Stimulated activated CD4-positive, alpha-beta T cell treated with anti-CD3 and anti-CD28 coated beads, Interleukin-12 subunit alpha, Interleukin-12 subunit beta, amount 100 ng/mL, for 4 hours (primary cell): ENCODE measurements at places on chromosomes 3 and 15.

DNA sequence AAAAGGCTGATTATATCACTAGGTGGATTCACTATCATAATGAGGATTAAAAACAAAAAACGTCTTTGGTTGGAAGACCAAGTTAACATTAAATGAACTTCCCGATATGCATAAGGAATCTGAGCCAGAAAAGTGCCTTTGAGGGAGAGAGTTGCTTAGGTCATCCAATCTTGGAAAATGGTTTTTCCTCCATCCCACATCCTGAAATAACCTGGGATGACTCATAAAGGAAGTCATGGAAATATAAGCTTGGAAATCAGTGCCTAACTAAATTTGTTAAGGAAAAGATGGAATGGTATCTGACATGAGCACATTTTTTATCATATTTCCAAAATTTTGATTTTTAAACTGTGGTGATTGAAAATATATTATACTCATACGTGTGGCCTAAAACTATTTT lies 66.0 kb downstream of the KBTBD8 start:
- DNase-seq: no peak

- DNase-seq: no peak
Measured at GRCh38 chr3:133937756-133938601, 42.3 kb upstream of the RAB6B start.

DNA sequence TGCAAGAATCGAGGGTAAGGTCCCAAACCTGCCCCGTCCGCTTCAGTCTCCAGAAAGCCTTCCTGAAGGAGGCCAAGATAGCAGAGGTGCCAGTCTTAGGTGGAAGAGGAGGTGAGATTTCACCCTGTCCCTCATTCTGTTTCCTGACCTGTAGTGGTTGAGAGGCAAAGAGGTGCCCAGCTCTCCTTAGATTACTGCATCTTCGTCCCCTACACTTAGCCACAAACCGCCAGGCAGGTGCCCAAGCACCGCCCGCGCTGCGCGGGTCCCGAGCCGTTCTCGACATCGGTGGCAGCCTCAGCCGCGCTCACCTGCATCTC lies 23.8 kb upstream of the POLG start:
- DNase-seq: no peak

- DNase-seq: no peak
Measured at GRCh38 chr3:184597829-184598573, 36.4 kb downstream of the EPHB3 start.

- DNase-seq: no peak
Measured at GRCh38 chr15:93058128-93058527, 30.9 kb downstream of the RGMA start.

GRCh38 chr3:159174715-159175692 lies 373.1 kb downstream of the MFSD1 start:
- no peak for DNase-seq

DNA sequence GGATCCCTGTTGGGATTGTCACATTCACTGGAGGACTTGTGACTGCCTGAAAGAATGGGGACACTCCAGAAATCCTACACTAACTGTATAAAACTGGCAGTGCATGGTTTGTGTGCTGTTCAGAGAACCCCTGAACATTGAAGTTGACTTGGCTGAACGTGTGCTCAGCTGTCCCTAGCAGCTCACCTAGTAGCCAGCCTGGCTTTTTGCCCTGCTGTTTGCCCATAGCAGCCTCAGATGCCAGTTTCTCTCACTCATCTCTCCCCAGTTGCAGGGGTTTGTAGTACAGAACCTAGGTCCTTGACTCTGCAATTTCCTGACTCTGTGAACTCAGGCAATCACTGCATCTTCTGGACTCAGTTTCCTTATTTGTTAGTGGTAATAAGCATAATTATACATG lies 63.0 kb downstream of the KCNAB1 start:
- DNase-seq: no peak

- DNase-seq: no peak
Measured at GRCh38 chr15:61083081-61083787, 145.9 kb downstream of the RORA start.

DNA sequence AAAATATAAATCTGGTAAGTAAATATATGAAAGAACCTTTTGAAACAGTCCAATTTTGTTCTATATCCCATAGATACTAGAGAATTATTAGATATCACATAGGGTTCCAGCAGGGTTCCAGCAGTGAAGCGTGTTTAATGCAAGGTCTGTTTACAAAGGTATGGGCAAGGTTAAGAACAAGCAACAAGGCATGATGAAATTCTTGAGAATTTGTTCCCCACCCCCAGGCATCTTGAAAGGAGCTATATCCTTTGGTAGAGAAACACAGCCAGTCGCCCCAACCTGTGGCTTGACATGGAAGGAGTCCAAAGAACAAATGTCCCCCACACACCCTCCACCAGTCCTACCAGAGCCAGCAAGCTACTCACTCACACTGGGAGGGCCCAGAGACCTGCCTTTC lies 18.6 kb upstream of the FNDC3B start:
- no peak for DNase-seq

GRCh38 chr3:137008131-137008530 lies 50.3 kb downstream of the IL20RB start:
- DNase-seq: no peak

DNA sequence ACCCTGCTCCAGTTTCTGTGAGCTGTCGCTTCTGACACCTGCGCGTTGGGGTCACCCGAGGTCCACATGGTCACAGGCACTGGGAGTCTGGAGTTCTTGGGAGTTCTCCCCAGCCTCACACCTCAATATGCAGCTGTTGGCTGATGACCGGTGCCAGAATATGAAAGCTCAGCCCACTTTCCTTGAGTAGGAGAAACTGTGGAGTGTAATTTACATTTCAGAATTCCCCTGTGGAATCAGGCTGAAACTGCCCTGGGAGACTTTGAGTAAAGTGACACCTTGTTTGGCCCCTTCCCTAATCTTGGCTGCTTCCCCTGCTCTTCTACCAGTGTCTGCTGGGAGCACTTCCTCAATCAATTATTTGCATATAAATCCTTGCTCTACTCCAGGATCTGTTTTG lies 255.9 kb downstream of the NFKBIZ start:
- DNase-seq: no peak

GRCh38 chr3:15769256-15769915 lies 28.4 kb downstream of the ANKRD28 start:
- DNase-seq: no peak

GRCh38 chr15:66927201-66928077 lies 138.0 kb upstream of the SMAD3 start:
- DNase-seq: no peak

DNA sequence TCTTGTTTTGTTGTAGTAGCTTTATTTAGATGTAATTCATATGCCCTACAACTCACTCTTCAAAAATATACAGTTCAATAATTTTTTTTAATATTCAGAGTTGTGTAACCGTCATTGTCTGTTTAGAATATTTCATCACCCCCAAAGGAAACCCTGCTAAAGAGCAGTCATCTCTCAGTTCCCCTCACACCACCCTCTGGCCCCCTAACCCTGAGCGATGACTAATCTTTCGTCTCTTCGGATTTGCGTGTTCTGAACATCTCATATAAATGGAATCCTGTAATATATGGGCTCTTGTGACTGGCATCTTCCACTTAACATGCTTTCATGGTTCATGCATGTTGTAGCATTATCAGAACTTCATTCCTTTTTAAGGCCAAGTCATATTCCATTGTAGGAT lies 183.8 kb downstream of the ATG7 start:
- DNase-seq: no peak

DNA sequence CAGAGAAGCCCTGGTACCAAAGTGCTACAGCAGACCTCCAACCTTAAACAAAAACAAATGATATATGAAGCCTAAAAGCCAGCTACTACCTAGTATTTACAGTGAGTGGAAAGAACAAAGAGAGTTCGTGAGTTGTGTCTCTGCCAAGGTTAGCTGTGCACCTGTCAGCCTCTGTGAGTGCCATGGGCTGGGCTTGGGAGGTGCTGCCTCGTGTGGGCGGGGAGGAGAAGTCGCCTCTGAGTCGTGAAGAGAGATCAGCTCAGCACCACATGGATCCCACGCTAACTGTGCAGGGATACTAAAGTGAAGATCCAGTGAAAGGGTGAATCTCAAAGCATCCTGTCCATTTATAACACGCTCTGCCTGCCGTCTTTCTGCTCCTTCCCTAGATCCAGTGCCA lies 101.9 kb downstream of the CHDH start:
- no peak for DNase-seq

GRCh38 chr3:42216302-42216701 lies 49.7 kb downstream of the CCK start:
- no peak for DNase-seq

- peak; percentile 78 for DNase-seq
Measured at GRCh38 chr15:91706322-91707032, 147.0 kb upstream of the SLCO3A1 start.

- DNase-seq: no peak
Measured at GRCh38 chr3:119700269-119700919, 2.4 kb upstream of the CFAP91 start.

DNA sequence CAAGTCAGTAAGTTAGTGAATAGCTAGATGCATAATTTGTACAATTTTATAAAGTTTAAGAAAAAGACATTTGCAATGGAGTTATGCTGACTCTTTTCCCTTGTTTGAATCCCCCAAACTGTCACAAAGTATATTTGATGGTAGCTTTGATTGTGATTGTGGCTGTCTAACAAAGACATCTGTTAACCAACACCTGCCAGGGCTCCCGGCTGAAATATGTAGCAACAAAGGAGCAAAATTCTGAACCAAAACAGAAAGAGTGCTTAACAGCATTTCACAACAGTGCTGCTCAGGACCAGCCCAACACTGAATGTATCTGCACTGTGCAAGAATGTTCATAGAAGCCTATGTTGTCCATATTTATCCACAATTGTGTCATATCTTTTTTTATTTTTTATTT lies 39.4 kb downstream of the LEO1 start:
- no peak for DNase-seq

GRCh38 chr3:27571345-27571744 lies 87.2 kb upstream of the SLC4A7 start:
- DNase-seq: no peak

DNA sequence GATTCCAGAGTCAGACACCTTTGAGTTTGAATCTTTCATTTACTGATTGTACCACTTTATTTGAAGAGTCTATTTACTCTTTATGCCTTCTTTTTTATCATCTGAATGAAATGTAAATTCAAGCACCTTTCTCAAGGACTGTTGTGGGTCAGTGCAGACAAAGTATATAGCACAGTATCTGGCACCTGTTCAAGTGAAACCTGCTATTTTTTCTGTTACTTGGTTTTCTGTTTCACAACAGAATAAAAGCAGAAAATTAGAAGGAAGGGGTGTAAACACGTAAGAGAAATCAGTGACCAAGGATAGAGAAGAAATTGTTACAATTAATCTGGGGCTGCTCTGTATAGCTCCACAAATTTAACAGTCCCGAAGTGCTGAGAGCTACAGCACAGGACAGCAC lies 357.4 kb downstream of the RSL24D1 start:
- no peak for DNase-seq

GRCh38 chr15:65875458-65875857 lies 6.2 kb downstream of the RAB11A start:
- no peak for DNase-seq

DNA sequence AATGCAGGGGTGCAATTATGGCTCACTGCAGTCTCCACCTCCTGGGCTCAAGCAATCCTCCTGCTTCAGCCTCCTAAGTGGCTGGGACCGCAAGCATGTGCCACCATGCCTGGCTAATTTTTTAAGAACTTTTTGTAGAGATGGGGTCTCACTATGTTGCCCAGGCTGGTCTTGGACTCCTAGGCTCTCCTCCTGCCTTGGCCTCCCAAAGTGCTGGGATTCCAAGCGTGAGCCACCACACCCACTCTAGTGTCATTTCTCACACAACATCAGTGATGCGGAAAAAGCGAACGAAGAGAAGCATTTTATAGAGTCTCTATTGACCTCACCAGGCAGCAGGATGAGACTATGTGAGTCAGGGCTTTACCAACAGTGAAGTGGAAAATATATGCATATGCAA lies 137.7 kb downstream of the PLD1 start:
- no peak for DNase-seq

- DNase-seq: no peak
Measured at GRCh38 chr3:186180891-186181481, 72.1 kb upstream of the ETV5 start.

DNA sequence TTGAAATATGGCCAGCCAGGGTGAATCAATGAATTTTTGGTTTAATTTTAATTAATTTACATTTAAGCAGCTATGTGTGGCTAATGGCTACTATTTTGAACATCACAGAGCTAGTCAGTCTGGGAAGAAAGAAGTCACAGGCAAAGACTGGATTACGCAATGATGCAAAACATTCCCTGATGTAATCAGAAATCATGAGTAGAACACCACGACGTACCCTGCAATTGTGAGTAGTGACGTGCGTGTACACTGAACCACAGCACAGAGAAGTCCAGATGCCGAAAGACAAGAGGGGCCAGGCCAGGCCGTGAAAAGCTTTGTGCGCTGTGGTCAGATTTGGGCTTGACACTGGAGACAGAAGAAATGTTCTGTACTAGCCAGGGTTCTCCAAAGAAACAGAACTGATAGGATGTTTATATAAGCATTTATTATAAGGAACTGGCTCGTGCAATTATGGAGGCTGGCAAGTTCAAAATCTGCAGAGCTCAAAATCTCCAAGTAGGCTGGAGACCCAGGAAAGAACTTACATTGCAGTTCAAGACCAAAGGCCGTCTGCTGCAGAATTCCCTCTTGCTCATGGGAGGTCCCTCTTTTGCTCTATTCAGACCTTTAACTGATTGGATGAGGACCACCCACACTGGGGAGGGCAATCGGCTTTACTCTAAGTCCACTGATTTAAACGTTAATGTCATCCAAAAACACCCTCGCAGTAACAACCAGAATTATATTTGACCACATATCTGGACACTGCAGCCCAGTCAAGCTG lies 44.6 kb downstream of the SH3BP5 start:
- no peak for DNase-seq

DNA sequence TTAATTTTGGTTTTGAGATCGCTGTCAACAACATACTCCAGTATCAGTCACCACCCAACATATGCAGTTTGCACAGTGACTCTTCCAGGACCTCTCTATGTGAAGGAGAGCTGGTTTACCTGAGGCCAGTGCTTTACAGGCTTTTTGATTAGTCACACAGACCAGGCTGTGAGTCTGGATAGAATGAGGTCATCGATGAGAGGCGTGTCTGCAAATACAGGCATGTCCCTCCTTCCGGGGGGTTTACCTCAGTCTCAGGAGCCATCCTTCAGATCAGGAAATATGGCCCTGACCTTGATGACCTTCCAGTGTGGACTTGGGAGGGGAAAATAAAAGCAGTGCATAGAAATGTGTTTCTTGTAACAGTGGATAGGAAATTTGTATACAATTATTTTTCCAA lies 46.9 kb downstream of the KBTBD12 start:
- no peak for DNase-seq

DNA sequence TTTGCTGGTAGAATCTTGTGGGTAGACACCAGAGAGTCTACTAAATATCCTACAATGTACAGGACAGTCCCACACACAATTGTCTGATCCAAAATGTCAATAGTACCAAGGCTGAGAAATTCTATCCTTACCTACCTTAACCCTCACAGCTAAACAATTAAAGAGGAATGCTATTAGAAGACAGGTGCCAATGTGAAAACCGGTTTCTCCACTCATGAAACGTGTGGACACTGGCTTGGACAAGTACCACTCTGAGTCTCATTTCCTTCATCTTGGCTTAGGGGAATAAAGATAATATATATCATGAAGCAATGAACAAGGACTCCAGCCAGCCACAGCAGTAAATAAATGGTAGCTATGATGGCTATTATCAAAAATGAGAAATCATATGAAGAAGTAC lies 90.2 kb downstream of the RFTN1 start:
- no peak for DNase-seq

GRCh38 chr3:172339892-172340291 lies 108.4 kb downstream of the GHSR start:
- DNase-seq: no peak

GRCh38 chr3:126501054-126501453 lies 16.5 kb downstream of the UROC1 start:
- DNase-seq: no peak
